Heart left ventricle (tissue), 16 donors: ENCODE measurements at places on chromosomes 11 and 22.

DNA sequence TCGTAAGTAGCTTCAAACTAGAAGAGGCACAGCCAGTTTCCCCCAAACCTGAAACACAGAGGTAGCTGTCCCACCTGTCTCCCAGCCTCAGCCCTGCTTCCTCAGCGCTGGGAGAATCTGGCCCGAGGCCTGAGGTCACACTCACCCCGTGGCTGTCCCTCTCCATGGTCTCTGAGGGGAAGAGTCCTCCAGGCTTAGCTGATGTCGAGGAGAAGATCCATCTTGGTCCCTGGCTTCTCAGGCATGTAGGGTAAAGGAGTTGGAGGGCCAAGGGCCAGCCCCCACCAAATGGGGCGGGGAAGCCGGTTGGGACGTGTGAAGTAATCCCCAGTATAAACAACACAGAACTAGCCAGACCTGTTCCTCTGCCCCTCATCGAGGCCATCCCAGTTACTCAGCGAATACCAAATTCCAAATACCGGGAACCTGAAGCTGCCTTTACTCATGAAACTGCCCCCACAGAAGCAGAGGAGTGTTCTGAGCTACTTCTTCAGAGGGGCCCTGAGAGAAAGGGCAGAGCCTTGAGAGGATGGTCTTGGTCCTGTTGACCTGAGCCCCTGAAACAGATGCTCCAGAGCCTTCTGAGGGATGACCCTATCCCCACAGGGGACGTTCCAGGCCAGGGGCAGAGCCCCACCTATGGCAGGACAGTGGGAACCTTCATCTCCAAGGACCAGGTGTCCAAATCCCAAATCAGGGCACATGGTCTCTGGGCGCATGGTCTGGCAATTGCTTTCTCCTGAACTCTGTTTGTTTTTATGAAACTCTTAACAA, at the start of gene TMPRSS13:
Gene TMPRSS13, minus strand, starts transcription at position 261 of the 774 bp plus-strand sequence. Its CDS starts 95 bp downstream, at position 166.
- DNase-seq = no peak

GRCh38 chr11:128482512-128483191, 104.7 kb downstream of the ETS1 start:
- DNase-seq = no peak

DNA sequence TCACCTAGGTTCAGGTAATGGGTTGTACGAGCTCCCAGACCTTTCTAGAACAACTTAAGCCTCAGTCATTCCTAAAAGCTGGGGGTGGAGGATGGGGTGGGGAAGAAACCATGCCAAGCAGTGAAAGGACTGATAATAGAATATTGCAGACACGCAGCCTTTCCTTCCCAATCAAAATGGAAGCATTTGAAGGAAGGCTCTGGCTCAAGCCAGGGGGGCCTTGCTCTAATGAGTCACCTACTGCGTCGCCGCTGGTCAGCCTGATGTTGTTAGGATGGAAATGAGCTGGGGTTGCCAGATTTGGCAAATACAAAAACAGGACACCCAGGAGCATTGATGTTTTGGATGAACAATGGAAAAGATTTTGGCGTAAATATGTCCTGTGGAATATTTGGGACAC, 6.2 kb downstream of the SYT12 start:
- no peak for DNase-seq

GRCh38 chr11:42840860-42841259, 470.9 kb upstream of the API5 start:
- DNase-seq = no peak

DNA sequence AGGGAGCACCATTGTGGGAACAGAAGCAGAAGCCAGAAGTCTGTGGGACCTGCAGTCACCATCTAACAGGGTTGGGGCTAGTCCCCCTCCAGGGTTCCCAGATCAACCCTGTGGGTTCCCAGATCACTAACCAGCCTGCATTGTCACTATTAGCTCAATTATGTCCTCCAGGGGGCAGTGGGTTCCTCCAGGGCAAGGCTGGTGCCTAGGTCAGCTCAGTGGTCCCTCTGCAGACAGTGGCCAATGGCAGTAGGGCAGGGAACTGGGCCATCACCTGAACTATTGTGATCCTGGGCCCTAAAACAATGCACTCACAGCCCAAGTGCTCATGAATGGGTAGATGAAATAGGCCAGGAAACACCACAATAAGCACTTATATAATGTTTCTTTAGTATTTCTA, 18.8 kb upstream of the PRSS23 start:
- DNase-seq = no peak

GRCh38 chr22:22156716-22157347, 87.8 kb upstream of the VPREB1 start:
- DNase-seq = peak; percentile 20

- no peak for DNase-seq
These were observed 25.8 kb downstream of the QSER1 start for GRCh38 chr11:32918427-32918826.

DNA sequence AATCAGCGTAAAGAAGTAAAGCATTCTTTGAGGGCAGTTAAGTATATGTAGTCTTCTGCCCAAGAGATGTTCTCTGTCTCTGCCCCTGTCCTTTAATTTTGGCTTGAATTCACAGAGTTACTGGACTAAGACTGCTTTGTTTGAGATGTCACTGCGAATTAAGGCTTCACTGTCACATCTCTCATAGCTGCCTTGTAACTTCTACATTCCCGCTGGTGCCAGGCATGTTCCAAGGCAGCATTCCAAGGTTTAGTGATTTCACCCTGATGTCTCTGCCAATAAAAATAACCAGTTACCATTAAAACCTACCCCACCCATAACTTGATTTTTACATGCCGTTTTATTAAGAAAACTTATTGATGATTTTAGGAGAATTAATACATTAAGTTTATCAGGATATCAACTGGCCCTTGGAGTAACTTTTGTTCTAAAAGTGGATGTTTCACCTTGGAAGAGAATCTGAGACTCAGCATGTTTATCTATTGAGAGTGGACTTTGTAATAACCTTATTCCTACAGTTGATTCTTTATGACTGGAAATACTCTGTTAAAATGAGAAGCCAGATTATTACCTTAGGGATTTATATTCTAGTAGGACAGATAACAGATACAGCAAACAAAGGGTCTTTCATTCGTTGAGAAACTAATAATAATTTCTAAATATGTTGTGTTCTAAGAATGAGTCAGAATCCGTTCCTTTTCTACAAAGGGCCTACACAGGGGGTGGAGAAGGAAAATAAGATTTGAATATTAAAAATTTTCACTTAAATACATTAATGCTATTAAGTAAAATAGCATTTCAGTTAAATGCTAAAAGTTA, 110.2 kb downstream of the UVRAG start:
- DNase-seq = peak; percentile 27

GRCh38 chr11:109677876-109678275, 255.9 kb downstream of the C11orf87 start:
- no peak for DNase-seq

- DNase-seq = no peak
These were observed 56.2 kb downstream of the NFAM1 start for GRCh38 chr22:42375982-42376381.

- no peak for DNase-seq
These were observed 18.2 kb upstream of the CCDC134 start for GRCh38 chr22:41782316-41782715.

DNA sequence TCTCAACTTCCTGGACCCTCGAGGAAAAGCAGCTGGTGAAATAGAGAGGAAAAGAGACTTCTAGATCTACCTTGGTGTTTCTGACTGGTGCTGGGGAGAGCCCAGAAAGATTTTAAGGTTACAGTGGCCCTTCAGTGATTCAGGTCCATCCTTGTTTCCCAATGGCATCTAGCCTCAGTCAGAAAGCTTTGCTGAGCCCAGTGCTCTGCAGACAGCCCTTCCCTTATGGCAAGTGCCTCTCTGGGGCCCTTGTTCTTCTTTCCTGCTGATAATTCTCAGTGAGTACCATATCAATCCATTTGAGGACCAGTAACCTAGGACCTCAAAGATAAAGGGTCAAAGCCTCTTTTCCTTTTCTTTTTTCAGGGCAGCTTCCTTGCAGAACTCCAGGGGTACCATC, 25.1 kb upstream of the TMEM135 start:
- DNase-seq = no peak

- DNase-seq = no peak
These were observed 6.3 kb downstream of the EHF start for GRCh38 chr11:34627197-34627596.

DNA sequence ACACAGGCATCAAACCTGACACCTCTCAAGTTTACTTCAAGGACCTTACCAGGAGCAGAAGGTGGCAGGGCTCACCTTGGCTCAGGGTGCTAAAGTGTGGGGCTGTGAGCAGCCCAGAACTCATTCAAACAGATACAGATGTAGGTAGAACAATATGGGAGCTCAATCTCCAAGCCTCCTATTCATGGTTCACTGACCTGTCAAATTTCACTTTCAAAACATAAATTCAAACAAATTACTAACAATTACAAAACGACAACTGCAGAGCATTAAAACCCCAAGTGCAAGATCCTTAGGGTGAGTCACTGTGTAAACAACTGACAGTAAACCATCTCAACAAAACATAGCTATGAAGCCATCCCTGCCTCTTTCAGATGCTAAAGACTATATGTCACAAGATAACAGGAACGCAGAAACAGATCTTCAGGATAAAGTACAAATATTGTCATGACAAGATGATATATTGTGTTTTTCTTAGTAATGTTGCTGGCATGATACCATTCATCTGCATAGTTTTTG, 303.5 kb upstream of the ANO3 start:
- no peak for DNase-seq

DNA sequence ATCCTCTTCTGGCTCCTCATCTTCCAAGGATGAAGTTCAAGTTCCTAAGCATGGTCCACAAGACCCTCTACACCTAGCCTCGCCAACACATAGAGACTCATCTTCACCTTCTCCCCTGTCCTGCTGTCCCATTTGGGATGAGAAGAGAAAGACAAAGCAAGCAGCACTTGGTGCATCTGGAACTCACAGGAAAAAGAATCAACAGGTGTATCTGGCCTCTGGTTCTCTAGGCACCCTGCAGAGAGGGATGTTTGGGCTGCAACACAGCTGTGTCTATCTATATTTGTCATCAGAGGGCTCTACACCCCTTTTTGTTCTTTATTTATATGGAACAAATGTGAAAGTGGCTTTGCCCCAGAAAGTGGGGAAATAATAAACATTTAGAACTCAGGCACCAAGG, 82.1 kb upstream of the GALNT18 start:
- no peak for DNase-seq

DNA sequence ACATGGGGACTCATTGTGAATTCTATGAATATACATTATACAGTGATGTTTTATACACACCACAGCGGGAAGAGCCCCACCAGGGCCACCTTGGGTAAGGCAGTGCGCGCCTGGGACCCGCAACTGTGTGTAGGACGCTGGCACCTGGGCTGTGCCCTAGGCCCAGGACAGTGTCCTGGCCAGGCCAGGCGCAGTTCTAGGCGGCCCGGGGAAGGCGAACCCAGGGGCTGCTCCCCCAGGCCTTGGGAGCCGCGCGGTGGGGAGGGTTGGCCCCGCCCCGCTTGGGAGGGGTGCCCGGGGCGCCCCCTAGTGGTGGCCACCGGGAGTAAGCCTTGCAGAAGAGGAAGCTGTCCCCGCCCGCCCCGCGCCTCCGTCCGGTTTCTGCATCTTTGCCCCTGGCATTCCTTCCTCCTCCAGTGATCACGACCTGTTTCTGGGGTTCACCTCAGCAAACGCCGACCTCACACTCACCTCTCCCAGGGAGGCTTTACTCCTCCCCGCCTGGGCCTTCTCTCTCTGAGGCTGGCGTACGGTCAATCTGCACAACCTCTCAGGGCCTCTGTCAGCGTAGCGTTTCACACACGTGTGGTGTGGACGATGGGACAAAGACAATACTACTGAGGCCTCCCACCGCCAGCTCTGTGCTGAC, 9.5 kb upstream of the EHD1 start:
- DNase-seq = peak; percentile 85
